ENCODE measurements at places on chromosomes 13 and 19.

DNA sequence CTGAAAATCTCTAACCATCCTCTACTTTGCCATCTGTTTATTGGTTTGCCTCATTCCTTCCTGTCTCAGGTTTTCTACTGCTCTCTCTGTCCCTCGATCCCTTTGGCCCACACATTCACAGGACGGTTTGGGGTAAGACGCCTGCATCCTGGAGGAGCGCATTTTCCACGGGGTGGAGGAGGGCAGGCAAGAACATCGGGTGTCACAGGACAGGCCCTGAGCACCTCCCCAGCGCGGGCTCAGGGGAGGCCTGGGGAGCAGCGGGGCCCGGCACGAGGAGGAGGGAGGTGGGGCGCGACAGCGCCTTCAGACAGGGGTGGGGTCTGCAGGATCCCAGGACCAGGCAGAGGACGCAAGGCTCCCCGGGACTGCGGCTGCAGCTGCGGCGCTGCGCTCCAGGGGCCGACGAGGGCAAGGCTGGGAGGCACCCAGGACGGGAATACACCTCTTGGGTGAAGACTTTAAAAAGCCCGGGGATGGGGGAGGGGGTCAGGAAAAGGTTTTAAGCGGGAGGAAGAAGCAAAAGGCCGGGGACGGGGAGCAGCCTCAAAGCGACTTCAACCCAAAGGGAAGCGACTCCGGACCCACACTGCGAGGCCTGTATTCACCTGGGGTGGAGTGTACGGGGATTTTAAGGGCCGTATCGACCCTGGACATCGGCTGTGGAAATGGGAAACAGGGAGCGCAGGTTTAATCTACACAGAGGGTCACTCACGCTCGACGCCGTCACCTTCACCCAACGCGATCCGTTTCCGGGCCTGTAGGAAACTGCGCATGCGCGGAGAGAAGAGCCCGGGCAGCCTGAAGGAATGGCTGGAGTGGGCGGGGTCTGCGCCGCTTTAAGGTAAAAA lies at the start of gene ZNF415:
Gene ZNF415, minus strand, starts transcription at position 770 of the 851 bp plus-strand sequence. CDS start 10,234 bp downstream, outside the sequence.
- peak; percentile 78 for DNase-seq

- DNase-seq: no peak
Observed at GRCh38 chr13:28470296-28470695, 24.6 kb downstream of the FLT1 start.

DNA sequence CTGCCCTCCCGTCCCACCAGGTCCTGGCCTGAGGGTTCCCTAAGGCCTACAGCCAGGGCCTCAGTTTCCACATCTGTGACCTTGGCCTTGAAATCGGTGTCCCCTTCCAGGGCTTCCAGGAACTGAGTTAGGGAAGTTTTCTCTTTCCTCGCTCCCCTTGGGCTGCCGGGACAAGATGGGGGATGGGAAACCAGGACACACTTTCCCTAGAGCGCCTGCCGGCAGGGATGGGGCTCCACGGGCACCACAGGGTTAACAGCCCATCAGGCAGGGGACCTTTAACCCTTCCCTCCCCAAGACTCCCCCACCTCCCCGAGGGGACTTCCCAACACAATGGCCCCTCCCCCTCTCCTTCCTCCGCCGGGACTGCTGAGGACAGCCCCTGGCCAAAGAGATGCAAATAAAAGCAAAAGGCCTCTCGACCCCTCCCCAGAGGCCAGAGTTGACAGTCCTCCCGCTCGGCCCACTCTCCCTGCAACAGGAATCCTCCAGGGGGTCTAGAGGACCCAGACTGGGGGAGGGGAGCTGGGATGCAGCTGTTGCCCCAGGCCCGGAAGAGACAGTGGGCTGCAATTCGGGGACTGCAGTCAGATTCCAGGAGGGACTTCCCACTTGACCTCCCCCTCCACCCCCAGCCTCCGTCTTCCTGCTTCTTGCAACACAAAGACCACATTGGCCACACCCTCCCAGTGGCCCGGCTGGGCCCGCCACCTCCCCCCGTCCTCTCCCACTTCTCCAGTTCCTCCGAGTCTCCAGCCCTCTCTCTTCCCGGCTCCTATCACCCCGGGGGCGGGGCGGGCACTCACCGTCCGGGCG lies 3.4 kb downstream of the BBC3 start:
- DNase-seq: peak; percentile 93

DNA sequence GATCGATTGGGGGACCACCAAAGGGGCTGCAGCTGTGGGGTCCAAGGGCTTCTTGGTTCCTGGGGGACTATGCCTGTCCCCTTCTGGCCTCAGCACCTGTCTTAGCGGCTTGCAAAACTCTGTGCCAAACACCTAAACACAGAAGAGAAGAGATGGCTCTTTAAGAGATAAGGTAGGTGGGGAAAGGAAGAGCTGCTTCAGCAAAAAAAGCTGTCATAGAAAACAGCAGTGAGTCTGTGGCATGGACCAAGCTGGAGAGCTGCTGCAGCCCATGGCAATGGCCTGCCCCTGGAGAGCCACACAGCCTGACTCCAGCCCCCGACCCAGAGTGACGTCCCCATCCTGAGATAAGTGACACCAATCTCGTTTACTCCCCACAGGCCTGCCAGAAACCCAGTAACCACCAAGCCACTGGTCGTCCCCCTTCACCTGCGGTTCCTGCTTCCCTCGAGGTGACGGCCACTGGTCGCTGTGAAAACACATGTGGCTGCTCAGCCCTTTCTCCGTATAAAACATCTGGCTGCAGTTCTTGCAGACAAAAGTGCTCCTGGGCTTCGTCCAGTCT lies 25.0 kb upstream of the NAPA start:
- DNase-seq: no peak

DNA sequence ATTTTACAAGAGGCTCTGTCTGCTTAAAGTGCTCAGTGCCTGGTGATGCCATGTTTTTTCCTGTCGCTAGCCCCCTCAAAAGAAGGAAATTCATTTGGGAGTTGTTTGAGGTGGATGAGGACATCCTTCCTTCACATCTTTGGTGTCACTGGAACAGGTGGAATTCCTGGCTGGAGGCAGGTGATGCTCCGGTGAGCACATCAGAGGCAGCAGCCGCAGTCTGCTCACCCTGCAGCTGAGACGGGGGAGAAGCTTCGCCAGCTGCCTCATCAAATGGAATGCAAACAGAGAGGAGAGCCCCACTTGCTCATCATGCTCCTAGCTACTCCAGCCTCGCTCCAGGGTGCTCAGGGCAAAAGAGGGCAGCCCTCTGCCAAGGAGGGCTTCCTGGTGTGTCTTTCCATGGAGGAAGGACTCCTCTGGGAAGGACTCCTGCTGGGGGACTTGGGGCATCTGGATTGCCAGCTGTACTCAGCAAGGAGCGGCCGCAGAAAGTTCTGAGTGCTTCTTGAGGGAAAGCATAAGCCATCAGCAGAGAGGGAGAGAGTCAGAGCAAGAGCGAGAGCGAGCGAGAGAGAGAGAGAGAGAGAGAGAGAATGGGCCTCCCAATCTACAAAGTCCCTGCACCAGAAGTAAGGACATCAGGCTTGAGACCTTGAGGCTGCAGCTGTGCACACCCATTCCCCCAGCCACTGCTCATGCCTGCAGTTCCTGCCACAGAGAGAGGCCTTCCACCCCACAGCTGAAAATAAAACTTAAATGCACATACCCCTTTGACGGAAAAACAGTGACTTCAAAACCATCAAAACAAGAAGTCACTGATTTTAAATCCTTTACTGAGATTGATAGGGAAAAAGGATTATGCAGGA lies 74.3 kb upstream of the UBL3 start:
- peak; percentile 83 for DNase-seq

DNA sequence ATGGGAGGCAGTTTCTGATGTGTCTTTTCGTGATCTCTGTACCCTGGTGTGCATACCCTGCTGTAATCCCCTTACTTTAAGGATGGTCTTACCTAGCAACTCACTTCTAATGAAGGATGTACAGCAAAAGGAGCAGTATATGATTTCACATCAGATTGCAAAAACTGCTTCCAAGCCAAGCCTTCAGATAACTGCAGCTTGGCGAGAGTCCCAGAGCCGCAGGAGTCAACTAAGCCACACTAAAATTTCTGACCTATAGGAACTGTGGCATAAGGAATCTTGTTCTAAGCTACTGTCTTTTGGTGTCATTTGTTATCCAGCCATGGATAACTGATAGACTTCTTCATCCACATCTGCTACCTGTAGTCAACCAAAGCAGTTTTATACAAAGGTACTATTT lies 496.7 kb downstream of the GPC6 start:
- DNase-seq: peak; percentile 53

GRCh38 chr13:83819611-83820010 lies 62.7 kb downstream of the SLITRK1 start:
- DNase-seq: peak; percentile 13

DNA sequence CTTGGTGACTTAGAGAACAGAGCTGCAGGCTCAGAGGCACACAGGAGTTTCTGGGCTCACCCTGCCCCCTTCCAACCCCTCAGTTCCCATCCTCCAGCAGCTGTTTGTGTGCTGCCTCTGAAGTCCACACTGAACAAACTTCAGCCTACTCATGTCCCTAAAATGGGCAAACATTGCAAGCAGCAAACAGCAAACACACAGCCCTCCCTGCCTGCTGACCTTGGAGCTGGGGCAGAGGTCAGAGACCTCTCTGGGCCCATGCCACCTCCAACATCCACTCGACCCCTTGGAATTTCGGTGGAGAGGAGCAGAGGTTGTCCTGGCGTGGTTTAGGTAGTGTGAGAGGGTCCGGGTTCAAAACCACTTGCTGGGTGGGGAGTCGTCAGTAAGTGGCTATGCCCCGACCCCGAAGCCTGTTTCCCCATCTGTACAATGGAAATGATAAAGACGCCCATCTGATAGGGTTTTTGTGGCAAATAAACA lies 9.9 kb downstream of the APOC1 start:
- no peak for DNase-seq

DNA sequence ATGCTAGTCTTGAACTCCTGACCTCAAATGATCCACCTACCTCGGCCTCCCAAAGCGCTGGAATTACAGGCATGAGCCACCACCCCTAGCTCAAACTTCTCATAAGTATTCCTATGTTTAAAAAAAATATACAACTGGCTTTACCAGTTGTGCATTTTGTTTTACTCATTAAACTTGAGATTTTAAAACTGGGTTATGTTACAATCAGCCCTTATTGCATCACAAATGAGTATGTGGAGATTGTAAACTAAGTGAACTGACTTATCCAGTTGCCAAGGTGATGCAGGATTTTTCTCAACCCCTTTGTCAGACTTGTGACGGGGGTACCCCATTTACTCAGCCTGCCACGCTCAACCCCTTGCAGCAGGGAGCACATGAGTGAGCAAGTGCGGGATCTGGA lies 14.4 kb upstream of the GTF2F2 start:
- DNase-seq: no peak

DNA sequence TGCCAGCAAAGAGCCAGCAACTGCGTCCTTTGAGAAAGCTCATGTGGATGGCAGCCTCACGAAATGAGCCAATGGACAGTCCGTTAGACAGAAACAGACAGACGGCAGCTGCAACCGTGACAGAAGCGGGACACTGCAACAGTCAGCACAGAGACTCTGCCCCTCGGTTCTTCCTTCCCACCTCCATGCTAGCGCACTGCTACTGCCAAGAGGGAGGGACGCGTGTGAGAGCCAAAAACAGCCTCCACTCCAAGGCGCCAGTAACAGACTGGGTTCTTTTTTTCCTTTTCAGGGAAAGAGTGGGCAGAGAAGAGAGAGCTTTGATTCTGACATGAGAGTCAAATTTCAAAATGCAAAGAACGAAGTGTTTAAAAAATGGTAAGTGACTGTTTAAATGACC lies 77.5 kb downstream of the SERP2 start:
- DNase-seq: no peak

DNA sequence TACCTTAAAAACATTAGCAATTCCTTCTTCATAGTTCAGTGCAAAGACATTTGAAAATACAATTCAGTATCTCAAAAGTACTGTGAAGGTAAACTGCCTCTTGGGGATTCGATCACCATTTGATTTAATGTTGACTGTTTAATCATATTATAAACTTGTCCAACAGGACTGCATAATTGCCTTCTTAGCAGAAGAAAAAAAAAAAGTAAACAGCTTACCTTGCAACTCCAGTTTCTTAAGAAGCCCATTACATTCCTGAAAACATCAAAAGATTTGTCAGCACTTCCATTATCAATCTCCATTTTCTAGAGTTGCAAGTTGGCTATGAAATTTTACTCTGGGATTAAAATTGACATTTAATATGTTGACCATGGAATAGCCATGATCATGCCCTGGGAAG lies 1154.6 kb downstream of the OLFM4 start:
- no peak for DNase-seq

DNA sequence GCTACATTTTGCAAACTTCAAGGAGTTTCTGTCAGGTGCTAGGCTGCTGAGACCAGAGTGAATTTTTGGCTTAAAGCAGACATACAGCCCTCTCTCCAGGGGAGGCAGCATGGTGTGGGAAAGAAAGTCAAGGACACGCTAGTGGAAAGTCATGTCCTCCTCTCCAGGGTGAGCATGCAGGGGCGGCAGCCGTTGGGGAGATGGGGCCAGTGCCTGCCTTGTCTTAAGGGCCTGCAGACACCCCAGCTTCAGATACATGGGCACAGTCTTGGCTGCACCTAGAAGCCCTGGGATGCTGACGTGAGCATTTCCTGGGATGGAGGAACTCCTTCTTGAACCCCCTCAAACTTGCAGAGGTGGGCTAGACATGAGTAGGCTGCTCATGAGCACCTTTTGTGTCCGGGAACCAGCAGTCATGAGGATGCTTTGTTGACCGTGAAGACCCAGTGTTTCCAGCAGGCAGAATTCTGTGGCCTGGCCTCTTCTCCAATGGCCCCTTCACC lies 43.3 kb upstream of the PEPD start:
- DNase-seq: no peak

DNA sequence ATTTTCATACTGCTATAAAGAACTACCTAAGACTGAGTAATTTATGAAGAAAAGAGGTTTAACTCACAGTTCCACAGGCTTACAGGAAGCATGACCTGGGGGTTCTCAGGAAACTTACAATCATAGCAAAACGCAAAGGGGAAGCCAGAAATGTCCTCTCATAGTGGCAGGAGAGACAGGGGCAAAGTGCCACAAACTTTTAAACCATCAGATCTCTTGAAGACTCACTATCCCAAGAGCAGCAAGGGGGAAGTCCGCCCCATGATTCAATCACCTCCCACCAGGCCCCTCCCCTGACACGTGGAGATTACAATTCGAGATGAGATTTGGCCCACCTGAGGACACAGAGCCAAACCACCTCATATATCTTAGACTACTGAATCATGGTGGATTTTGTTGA lies 198.7 kb downstream of the KCTD12 start:
- DNase-seq: no peak

DNA sequence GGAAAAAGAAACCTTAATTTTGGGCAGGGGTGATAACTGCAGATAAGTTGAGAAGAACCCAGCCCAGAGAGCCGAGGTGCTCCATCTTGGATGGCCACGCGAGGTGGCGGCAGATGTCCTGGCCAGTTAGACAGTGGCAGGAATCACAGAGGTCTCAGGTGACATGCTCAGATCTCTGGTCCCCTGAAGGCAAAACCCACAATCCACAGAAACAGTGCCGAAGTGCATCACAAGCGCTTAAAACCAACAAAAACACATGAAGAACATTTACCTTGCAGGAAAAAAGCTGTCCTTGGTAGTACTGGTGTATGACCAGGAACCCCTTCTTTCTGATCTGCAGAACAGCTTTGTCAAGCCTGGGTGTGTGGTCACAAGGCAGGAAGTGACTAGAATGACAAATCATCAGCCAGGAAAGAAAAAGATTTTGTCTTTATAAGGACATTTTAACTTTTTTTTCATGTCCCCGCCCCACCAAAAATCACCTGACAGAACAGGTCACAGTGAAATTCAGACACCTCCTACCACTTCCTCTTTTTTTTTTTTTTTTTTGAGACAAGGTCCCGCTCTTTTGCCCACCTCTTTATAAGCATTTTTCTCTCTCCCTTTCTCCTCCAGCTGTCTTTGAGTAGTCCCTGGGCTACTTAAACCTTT lies at the start of gene LCP1:
Gene LCP1, minus strand, starts transcription at position 338 of the 651 bp plus-strand sequence. CDS start 22,515 bp downstream, outside the sequence.
- no peak for DNase-seq
